Breast epithelium (tissue), 4 donors: ENCODE measurements at places on chromosomes 12 and 14. TPM values are rescaled to one million over a fixed set of nuclear protein-coding genes. Genes with fewer than 3 reads are reported as not detected.

DNA sequence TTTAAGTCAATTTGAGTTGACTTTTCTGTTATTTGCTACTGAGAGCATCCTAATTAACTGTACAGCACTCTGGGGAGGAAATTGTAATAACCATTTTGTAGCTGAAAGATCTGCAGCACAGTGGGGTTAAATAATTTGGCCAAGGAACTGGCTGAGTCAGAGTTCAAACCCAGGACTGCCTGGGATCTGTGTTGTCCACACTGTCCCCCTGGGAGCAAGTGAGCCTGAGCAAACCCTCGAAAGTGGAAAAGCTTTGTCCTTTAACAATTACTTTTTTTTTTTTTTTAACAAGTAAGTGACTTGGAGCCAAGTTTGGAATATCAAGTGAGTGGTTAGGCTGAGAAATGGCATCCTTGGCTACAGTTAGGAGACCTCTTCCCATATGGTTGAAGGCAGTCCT is 247.2 kb upstream of the CCDC196 start:
- no peak for DNase-seq

DNA sequence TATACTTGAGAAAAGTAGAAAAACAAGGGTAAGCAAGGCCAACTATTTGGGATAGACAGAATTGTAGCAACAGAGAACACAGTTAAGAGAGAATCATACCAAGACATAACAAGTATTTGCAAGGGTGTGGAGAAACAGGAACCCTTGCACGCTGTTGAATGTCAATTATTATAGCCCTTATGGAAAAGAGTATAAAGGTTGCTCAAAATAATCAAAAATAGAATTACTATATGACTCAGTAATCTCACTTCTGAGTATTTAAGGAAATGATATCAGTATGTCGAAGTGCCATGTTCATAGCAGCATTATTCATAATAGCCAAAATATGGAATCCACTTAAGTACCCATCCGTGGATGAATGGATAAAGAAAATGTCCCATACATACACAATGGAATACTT is 193.3 kb downstream of the PHLDA1 start:
- DNase-seq: no peak

DNA sequence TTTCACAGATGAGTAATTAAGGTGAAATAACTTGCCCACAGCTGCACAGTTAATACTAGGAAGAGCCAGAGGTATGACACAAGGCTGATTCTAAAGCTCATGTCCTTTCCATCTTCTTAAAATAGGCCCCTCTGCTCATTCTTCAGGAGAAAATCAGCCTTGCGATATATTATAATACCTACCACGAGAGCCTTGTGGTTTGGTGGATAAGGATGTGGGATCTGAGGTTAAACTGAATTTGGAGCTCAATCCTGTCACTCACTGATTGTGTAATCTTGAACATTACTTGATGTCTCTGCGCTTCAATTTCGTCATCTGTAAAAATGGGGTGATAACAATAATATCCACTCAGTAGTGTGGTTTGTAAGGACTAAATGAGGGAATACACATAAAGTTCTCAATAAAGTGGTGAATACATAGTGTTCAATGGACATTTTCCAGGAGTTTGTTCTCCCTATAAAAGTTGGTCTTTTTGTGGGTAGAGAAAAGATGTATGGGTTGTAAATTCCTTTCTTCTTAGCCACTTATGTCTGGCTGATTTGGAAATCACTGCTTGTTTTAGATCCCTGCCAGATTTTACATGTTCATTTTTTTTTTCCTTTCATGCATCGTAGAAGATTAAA is 25.1 kb upstream of the ATP2B1 start:
- DNase-seq: no peak

DNA sequence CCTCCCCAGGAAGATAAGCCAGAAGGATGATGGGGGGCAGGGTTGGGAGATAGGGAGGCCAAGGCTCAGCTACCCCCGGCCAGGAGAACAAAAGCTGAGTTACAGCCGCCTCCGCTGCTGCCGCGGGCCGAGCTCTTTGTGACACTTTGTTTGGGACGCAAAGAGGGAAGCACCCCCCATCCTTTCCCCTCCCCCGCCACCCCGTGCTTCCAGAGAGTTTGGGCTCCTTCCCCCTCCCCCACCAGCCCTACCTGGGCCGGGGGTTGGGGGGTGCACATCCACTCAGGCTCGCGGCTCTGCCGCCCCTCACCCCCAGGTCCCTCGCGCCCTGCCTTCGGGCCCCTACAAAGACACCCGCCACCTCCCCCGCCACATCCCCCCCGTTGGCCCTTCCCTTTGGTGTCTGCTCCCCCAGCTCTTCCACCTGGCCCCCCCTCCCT is 799 bp downstream of the ZNF219 start:
- DNase-seq: no peak

- DNase-seq: no peak
These were observed 5.9 kb downstream of the VTI1B start for GRCh38 chr14:67668559-67668958.

DNA sequence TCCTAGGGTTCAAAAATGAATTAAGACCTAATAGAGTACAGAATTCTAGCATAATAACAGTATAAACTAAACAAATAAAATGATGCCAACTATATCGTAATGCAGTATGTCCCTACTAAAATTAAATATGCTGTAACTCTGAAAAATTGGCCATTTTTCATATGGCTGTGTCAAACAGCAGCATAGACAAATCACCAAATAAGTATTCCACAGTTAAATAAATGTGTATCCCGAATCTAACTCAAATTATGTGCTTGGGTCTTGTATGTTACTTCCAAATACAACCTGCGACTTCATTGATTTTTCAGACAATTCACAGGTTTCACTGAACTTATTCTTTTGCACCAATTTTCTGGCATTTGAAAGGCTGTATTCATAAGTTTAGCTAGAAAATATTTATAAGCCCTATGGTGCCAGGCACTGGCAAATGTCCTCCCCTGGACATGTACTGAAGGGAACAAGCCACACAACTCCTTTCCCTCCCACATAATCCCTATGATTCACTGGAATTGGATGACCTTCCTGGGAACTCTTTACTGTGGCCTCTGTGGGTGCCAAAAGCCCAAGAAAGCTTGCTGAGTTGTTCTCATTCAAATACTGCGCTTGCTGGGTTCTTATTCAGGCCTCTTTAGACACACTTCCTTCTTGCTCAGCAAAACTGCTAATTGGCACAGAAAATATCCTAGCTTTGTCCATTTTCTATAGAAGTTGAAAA is 108.8 kb downstream of the KITLG start:
- no peak for DNase-seq

DNA sequence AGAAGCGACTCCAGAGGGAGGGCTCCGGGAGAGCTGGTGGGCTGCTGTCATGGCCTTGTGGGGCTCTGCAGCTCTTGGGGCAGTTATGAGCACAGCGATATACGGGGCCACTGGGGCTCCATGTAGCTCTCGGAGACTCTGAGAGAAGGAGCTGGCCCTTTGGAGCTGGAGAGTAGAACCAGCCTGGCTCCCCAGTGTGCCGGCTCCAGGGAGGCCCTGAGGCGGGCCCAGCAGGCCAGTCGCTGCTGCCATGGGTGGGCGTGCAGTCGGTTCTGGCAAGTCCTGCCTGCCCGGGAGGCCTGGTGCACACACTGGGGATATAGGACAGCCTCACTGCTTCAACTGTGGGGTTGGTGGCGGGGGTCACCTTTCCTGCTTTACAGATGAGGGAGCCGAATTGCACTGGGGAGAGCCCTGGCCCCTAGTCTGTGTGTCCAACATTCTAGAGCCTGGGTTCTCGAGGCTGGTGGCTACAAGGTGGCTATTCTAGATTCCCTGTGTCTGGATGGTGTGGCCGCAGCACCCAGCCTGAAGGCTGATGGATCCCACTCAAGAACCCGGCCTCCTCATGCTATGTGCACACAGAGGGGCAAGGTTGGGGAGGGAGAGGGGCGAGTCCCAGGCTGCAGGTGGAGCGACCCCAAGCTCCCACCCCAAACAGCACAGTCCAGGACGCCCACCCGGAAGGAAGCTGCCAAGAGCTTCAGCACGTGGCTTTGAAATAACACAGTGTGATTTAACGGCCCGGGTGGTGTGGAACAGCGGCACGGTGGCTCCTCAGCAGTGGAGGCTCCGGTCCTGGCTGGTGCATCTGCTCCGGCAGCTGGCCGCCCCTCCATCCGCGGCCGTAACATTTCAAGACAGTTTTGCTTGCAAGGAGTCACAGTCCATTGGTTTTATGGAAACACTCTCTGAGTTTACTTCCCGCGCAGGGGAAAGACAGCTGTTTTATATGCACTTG is 188.3 kb upstream of the C14orf180 start:
- DNase-seq: peak; percentile 48

DNA sequence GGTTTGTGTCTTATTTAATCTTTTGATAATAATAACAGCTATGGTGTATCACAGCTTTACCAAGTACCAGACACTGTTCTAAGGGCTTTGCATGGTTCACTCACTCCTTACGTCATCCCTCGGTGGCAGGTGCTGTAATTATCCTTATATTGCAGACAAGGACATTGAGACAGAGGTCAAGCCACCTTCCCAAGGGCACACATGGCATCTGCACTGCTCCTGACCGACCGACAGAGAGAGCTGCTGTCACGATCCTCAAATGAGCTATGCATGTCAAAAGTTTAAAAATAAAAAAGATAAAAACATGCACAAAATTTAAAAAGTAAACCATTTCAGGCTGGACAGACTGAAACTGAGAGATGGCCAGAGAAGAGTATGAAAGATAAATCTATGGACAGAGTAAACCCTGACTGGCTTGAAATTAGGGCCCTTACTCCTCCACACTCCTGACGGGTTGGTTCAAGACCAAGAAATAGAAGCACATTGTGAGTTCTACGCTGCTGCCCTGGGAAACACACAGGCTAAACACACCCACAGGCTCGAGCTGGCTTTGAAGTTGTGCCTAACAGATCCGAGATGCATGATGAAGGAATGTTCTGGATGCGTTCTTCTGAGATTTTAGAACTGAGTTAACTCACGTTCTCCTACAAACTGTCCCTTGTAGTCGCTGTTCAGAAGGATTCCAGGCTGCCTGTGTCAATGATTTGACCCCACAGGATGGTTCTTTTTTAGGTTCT is 268.7 kb downstream of the ZFP36L1 start:
- DNase-seq: peak; percentile 61

PPFIA2 gene
- 0.98 TPM for total RNA-seq

SERPINA9 gene
- total RNA-seq: not detected

SMOC1 gene
- total RNA-seq: 2.9 TPM

CLEC9A gene
- not detected for total RNA-seq

TMEM106C gene
- 73.4 TPM for total RNA-seq
